A673 (cell line): ENCODE measurements at places on chromosomes 16 and 17.

DNA sequence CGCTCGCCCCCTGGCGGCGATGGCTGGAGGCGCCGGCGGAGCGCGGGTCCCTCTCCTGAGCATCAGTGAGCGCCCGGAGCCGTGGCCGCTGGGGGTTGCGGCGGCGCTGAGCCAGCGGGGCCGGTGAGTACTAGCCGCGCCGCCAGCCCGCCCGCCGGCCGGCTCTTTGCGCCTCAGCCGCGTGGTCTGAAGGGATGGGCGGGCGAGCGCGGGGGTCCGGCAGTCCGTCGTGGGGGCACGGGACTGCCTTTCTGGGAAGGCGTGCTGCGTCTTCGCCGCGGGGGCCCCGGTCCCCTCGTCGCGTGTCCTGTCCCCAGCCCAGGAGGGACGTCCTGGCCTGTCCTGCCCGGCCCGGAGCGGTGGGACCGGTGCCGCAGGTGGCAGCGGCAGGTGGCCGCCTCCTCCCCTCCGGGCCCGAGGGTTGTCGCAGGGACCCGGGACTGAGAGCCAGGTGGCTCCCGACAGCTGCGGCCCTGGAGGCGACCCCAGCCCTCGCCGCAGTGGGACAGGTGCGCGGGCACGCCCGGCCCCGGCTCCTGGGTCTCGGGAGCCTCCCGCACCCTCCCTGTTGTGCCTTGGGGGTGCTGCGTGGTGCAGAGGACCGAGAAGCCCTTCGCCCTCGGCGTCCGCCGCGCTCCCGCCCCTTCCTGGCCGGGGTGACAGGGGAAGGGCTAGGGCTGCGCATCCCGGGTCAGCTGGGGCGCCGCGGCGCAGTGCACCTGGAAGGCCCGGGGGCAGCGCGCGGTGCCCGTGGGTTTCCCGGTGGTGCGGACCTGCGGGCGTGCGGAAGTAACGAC lies at the start of gene SPECC1:
SPECC1 (plus strand) TSS at position 58 of the 797 bp plus-strand sequence. CDS start 87,293 bp downstream, outside the sequence.
- peak; percentile 79 for DNase-seq

- no peak for DNase-seq
These were observed 89.2 kb downstream of the SPECC1 start for GRCh38 chr17:20098314-20098713.

DNA sequence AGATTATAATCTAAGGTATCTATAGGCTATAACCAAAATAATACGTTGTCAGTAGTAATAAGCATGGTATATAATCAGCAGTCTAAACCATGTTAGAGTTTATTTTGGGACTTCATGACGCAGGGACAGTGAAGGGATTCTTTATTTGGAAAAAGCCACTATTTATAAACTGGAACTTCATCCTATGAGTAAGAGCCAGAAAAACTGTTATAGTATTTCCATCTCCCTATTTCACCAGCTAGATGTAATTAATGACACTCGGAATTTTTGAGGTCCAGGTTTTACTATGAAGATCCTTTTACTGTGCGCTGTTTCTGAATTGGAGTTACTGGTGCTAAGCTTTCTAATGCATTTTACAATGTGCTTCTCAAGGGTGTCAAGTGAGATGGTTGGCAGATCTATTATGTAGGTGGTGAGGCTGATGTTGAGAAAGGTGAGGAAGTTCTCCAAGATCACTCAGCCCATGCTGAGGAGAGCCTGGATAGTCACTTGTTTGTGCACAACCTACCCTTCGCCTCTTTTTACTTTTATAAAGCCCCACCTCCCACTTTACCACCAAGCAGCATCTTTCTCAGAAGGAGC lies 149.3 kb downstream of the MSI2 start:
- no peak for DNase-seq

- no peak for DNase-seq
These were observed 101.2 kb upstream of the DHX40 start for GRCh38 chr17:59464246-59464645.

- no peak for DNase-seq
These were observed 95.1 kb downstream of the PRKCA start for GRCh38 chr17:66397486-66397885.

DNA sequence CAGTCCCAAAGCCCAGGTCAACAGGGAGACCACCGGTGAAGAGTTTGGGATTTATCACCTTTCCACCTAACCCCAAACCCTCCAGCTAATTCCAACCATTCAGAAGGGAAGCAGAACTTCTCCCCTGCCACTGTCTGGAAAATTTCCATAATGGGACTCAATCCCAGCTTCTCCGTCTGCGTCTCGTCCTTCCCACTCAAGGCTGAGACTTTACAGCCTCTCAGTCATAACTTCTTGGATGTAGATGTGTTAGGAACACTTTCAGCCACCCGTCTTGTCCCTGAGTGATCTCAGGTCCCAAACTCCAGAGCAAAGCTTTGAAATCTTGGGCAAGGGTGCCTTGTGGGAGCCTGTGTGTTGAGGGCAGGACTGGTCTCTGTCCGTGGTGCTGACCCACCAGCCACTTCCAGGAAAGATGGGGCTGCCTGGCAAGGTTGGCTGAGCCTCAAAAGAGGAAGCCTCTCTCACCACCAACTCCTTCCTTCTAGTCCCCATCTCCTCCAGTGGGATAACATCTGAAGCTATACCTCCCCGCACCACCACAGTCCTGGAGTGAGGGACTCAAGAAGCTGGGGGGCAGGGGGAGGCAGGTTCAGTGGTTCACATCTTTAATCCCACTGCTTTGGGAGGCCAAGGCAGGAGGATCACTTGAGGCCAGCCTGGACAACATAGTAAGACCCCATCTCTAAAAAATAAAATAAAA lies 9.3 kb downstream of the GAS2L2 start:
- peak; percentile 34 for DNase-seq

- DNase-seq: no peak
These were observed 4.2 kb downstream of the SRSF2 start for GRCh38 chr17:76732734-76733617.

DNA sequence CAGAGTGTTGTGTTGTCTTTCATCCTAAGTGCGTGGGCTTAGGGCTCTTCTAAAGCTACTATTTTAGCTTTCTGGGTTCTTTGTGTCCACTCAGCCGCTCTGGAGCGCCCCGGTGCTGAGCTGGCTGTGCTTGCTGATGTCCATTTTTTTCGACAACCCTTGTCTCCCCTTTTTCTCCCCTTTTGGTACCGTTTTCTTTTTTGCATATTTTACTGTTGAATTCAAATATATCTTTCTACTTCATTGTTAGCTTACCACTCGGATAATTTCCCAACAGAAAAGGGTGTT lies 1.2 kb downstream of the SRRM2 start:
- DNase-seq: no peak

DNA sequence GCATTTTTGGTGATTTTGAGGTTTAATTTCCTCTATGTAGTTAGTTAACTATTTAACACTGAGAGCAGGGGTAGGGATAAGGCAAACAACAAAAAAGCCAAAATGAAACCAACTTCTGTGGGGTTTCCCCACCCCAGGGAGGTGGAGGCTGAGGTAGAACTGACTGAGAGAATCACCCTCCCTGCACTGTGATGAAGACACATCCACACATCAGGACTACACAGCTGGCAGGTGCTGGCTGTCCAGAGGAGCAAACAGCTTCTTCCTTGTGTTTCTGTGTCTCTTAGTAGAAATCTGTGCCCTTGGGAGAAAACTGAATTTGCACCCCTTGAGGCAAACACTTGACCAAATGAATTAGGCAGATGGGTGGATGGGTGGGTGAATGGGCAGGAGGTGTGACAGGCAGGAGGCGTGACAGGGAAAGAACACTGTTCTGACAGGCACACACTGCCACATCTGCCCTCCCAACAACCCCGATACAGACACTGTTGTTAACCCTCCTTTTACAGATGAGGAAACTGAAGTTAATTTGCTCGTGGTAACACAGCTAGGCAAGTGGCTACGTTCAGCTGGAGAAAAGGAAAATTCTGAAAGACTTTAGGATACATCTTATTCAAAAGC lies 62.9 kb upstream of the AMZ2 start:
- DNase-seq: no peak
